ENCODE measurements at places on chromosomes 4 and X.

- DNase-seq: peak; percentile 76
These were observed 38.1 kb upstream of the STIM2 start for GRCh38 chr4:26822546-26822945.

GRCh38 chrX:1749499-1749898 lies 134.6 kb downstream of the ASMT start:
- no peak for DNase-seq

GRCh38 chrX:156001667-156002021 lies 4.1 kb downstream of the IL9R start:
- DNase-seq: no peak

DNA sequence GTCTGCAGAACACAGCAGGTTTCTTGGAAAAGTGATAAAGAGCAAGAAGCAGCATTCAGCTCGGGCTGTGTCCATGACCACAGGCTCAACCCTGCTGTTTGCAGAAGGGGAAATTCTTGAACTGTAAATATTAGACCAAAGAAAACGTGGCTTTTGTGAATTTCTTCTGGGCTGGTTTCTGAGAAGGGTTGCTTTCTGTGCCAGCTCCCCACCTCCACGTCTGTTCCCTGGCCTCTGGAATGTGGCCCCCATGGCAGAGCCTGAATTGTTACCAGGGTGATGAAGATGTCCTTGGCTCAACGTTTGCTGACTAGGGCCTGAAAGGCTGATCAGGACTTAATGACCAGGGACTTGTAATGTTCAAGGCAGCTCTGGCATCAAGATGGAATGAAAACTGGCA lies 116.0 kb downstream of the CPEB2 start:
- no peak for DNase-seq

GRCh38 chrX:39238006-39238405 lies 436.7 kb downstream of the MID1IP1 start:
- no peak for DNase-seq

DNA sequence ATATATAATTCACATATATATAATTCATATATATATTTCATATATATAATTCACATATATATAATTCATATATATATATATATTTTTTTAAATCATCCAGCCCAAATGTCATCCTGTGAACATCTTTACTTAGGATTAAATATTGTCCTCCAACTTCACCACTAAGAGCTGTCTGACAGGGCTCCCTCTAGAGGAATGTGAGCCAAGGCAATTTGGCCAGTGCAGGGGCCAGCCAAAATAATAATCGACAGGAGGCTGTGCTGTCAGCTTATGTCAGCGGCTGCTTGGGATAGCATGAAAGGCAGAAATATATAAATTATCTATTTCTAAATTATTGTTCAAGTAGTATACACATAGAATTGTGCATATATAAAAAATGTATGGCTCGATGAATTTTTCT lies 29.5 kb downstream of the EGFL6 start:
- DNase-seq: peak; percentile 1

GRCh38 chr4:78568640-78569305 lies 17.2 kb downstream of the ANXA3 start:
- DNase-seq: no peak

- peak; percentile 4 for DNase-seq
These were observed 3.4 kb downstream of the DDX53 start for GRCh38 chrX:23003116-23003515.

- DNase-seq: no peak
These were observed 223.0 kb upstream of the PSAPL1 start for GRCh38 chr4:7657545-7658297.

GRCh38 chrX:41025926-41026701 lies 59.1 kb upstream of the USP9X start:
- DNase-seq: no peak

- DNase-seq: no peak
These were observed 49.2 kb upstream of the HSD17B10 start for GRCh38 chrX:53483416-53483815.

DNA sequence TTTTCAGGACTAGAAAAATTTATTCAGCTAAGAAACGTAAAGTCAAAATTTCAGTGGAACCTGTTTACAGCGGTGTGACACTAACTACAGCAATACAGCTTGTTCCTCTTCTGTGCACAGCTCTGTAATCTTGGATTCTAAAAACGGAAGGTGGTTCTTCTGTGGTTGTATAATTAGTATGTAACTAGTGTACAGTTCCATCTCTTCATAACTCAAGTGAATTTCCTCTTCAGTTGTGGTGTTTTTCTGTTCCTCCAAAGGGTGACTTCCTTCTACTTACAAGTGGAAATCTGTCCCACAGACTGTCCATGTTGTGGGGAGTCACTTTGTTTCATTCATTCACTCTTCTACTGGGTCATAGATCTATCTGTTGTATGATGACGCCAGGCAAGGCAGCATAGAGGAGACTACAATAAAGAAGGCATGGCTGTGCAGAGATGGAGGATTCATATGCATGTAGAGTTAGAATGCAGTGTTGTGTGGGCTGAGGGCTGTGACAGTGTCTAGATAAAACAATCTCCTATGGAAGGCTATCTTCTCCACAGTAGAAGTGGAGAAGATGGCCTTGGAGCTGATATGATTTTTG lies 5.4 kb downstream of the DAPP1 start:
- no peak for DNase-seq

DNA sequence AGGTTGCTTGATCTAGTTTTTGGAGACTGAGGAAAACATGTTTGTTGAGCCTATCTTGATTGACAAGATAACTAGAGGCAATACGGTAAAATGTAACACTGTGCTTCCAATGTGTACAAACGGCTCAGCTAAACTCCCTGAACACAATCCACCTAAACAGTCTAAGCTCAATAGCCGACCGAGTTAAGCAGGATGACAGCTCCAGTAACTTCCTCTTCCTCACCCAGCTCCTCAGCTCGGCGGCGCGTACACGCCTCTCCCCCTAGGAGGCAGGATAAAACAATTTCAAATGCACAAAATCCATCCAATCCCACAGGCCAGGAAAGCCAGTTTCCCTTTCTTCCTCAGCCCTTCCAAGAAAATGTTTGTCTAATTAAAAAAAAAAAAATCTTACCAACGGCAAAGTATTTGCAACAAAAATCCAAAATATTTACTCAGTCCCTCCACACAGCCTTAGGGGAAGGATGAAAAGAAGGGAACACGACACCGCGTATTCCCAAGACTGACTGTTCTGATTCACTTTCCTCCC lies 1.0 kb downstream of the CNOT6L start:
- DNase-seq: peak; percentile 82

DNA sequence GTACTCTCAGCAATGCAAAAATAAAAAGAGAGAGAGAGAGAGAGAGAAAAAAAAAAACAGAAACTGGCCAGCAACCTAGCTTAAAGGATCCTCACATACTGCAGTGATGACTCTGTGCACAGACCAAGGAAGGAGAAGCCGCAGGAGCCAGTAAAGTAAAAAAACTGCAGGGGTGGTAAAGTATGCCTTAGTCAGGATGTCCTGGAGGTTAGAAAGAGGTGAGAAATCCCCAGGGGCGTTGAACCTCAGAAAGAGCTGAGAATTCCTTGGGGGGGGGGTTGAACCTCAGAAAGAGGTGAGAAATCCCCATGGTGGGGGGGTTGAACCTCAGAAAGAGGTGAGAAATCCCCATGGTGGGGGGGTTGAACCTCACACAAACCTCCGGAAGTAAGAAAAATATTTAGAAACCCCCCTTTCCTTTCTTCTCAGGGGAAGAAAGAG lies 48.0 kb downstream of the MAGEA9 start:
- DNase-seq: no peak

GRCh38 chr4:40874331-40874730 lies 124.6 kb downstream of the NSUN7 start:
- DNase-seq: no peak

DNA sequence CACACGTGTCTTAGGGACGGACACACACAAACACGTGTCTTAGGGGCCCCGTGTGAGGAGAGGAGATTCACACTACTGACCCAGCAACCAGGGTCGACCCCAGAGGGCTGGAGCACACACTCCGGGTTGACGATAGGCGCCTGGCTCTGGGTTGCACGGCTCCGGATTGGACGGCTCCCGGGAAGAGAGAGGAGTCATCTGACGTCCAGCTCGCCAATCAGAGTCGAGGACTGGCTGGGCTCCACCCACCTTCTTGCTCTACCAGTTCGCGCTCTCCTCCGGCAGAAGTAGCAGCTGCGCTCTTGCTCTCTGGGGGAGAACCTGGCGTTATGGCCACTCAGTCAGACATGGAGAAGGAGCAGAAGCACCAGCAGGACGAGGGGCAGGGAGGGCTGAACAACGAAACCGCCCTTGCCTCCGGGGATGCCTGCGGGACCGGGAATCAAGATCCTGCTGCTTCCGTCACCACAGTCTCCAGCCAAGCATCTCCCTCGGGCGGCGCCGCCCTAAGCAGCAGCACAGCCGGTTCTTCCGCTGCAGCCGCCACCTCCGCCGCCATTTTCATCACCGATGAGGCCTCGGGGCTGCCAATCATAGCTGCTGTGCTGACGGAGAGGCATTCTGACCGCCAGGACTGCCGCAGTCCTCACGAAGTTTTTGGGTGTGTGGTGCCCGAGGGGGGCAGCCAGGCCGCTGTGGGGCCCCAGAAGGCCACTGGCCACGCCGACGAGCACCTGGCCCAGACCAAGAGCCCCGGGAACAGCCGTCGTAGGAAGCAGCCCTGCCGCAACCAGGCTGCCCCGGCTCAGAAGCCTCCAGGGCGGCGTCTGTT lies 74.3 kb downstream of the NUDT10 start:
- no peak for DNase-seq

Data from DMS53 (cell line).